ENCODE measurements at places on chromosomes 1 and 21.

- peak; percentile 21 for DNase-seq
Measured at GRCh38 chr1:114756949-114757454, 782 bp downstream of the CSDE1 start.

DNA sequence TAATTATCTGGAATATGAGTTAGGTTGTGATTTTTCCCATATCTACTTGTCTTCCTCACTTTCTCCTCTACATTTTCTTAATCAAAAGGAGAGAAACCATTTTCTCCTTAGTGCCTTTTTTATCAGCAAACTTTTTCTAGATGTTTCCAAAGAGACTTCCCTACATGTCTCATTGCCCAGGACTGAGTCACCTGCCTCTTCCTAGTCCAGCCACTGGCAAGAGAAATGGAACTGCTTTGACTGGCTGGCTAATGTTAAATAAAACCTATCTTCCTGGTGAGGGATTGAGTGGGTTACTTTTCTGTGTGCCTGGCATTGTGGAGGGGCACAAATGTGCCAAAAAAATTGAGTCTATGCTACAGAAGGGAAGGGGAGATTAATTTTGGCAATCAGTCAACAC is 52.1 kb upstream of the CD5L start:
- DNase-seq: no peak

GRCh38 chr1:96815914-96816313 is 94.3 kb downstream of the PTBP2 start:
- DNase-seq: no peak

DNA sequence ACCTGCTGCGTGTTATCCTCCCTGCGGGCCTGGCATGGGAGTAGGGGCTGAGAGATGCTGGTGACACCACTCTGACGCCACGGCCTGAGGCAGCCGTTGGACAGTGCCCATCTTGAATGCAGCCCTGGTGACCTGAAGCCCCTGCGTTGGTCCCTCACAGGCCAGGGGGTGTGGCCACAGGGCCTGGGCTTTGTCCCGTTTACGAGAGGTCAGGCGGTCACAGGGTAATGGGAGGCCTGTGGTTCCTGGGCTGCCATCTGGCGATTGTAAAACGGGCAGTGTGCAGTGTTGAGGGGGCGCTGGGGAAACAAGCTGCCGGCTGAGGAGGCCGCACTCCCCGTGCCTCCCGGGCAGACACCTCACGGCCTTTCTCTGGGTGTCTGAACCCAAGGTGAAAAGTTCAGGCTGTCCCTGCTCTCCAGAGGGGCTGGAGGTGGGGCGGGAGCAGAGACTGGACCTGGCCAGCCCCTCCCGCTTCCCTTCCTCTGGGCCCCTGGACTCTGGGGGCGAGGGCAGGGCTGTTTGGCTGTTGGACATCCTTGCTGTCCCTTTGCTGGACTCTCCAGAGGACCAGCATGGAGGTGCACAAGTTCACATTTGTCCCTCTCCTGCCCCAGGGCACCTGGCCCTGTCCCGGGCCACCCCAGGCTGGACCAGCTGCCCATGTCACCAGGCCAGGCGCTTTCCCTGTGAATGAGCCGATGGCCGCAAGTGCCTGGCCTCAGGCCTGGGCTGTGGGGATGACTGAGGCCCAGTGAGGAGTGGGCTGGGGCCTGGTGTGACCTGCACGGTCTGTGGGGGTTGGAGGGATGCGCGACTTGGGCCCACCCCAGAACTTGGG is 42.4 kb downstream of the SKI start:
- DNase-seq: no peak

DNA sequence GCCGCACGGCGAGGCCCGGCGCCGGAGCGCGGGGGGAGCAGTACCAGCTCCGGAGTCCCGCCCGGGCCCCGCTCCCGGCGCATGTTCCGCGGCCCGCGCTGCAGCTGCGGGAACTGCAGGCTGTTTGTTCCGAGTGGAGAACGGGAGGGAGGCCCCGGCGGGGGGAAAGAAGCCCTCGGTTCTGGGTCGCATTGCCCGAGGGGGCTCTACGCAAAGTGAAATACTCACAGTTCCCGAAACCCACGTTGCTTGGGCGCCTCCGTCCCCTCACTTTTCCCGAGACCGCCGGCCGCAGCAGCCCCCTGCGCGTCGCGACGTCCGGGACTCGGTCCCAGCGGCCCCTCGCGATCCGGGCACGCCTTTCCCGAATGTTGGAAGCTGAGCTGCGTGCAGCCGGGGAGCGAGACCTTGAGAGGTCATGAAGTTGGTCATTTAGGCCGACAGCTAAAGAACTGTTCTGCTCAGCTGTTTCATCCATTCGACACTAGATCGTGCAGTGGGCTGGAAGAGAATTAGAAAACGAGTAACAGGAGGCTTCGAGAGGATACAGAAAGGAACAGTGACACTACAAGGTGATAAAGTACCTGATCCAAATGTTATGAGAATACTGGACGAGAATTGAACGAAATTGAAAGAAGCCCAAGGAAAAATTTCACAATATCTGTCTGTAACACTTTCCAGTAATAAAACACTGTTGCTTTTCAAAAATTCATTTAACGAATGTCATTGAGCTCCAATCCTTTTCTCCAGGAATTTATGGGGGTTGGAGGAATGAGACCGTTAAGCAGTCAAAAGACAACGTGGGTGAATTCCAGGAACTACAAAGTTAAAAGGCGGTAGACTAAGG is 657 bp upstream of the LIN9 start:
- DNase-seq: no peak

DNA sequence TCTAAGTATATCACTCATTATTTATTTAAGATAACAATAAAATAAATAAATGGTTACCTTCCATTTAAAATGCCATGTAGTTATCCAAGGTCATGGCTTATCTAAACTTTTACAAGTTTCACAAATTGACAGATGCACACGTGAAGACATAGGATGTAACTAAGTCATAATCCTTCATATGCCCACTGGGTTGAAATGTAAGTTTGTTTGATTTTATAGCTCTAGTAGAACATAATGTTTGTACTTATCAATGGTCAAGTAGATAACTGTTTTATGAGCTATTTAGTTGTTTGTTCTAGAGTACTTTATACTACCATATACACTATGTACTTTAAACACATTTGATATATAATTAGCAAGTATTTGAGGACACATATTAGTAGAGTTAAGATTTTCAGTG is 43.0 kb downstream of the ITGB3BP start:
- DNase-seq: no peak

DNA sequence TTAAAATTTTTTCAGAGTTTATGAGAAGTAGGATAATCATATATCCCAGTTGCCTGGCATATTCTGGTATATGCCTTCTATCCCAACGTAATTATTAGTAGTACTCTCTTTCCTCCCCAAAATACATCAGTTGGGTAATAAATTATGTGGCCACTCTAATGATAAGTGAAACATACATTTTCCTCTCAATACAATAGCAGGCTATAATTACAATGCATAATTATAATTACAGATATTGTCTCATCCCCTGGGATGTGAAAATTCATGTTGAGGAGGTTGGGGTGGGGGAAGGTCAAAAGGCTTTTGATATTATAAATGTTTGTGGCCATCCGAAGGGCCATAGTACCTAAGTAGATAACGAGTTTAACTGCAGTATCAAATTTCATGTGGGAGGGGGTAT is 277.1 kb downstream of the ST6GALNAC3 start:
- no peak for DNase-seq

DNA sequence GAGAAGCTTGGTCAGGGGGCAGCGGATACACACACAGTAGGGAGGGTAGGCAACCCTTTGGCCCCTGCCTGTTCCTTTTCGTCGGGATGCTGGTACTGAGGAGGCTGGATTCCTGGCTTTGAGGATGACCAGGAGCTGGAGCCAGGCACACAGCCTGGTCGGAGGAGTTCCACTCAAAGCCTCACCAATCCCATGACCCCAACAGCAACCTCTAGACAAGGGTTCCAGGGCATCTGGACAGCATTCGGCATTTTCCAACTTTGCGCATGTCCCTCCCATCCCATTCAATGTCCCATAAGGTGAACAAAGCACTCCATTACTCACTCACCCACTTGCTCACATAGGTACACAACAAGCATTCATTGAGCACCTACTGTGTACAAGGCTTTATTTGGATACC is 42.6 kb upstream of the HMGB4 start:
- DNase-seq: no peak

GRCh38 chr1:226409392-226409791 is 1.5 kb upstream of the PARP1 start:
- no peak for DNase-seq

GRCh38 chr1:10484521-10484920 is 9.8 kb downstream of the PEX14 start:
- no peak for DNase-seq

GRCh38 chr1:156245451-156246232 is 2.2 kb downstream of the PAQR6 start:
- no peak for DNase-seq

DNA sequence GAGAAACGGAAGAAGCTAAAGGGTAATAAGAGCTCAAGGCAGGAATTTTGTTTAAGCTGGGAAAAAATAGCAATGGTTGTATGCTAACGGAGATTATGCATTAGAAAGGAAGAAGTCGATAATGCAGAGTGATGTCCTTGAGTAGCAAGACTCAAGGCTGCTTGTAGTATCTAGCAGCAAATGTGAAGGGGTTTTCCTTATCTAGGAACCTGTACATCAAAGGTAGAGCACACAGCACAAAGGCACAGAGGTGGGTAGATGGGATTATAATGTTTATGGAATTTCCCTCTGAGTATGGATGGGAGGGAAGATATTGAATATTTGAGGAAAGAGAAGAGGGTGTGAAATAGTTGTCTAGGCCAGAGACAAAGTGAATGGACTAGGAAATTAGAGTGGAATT is 114.1 kb downstream of the PROX1 start:
- DNase-seq: no peak
